ENCODE measurements at places on chromosomes 3 and 15.
A peak's percentile ranks its signal among the peaks of the same experiment; 100 is the strongest.

DNA sequence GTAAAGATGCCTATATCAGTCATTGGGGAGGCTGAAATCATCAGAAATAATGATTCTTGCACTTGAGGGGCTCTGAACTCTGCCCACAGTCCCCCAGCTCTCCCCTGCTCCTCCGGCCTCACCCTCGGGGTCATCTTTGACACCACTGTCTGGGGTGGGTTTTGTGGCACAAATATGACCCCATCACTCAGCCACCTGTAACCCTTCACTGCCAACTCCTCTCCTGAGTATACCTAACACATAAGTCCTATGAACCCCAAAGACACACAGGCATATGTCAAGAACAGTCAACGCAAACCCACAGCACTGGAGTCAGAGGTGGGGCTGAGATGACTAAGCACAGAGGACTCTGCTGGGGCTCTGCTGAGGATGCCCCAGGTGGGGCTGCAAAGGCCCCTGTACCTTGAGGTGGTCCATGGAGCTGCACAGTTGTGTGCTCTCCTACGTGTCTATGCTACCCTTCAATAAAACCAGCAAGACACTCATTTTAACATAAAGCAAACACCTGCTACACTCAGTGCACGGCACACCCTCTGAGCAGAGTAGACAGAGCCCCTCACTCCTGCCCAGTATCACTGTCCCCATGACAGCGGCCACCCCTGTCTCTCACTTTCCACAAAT is 29.9 kb downstream of the SLC41A3 start:
- no peak for DNase-seq

GRCh38 chr3:153162513-153163392 is 727 bp downstream of the RAP2B start:
- peak; percentile 73 for DNase-seq

GRCh38 chr15:45442507-45443135 is 64.3 kb upstream of the GATM start:
- DNase-seq, result no peak

DNA sequence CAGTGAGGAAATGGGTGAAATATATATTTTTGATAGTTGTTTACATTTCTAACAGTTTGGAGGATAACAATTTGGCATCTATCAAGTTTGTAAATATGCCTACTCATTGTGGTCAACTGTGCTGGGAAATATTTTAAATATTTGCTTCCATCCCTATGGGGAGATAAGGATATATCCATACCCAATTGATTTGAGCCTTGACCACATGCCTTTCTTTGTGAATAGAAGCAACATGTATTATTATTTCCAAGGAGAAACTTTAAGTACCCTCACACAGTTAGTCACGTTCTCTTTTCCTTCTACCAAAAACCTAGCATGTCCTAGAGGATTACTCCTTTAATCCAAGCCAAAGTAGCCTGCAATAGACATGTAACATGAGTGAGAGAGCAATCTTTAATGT is 245.4 kb upstream of the CBLB start:
- DNase-seq, result no peak

GRCh38 chr3:134985864-134986715 is 191.0 kb downstream of the EPHB1 start:
- no peak for DNase-seq
